NCI-H446 treated with DMSO at 0.1 percent for 48 hours (cell line): ENCODE measurements at places on chromosomes 7 and 10.
A peak's percentile ranks its signal among the peaks of the same experiment; 100 is the strongest.

GRCh38 chr10:102375250-102375649, 20.3 kb upstream of the NFKB2 start:
- DNase-seq = no peak

DNA sequence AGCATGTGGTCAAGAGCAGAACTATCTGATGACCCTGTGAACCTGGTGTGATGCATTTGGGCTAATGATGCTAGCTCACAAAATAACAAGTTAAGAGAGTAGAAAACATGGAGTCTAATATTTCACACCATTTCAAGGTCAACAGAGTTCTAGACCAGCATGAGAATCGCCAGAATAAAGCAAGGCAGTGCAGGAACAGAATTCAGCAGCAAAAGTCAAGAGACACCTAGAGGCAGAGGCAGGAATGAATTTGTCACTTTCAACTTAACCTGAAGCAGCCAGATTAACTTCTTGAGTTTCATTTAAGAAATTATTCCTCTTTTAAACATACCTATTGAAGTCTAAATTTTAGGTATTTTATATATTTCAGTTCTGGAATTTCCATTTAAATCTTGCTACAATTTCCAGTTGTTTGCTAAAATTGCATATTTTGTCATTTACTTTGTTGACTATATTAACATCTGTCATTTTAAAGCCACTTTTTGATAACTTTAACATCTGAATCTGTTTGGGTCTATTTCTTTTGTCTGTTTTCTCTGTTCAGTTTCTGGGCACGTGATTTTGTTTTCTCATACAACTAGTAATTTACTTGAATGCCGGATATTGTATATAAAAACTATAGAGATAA, 44.2 kb upstream of the PRSS58 start:
- no peak for DNase-seq

- no peak for DNase-seq
Observed at GRCh38 chr10:122186816-122187810, 84.0 kb upstream of the BTBD16 start.

DNA sequence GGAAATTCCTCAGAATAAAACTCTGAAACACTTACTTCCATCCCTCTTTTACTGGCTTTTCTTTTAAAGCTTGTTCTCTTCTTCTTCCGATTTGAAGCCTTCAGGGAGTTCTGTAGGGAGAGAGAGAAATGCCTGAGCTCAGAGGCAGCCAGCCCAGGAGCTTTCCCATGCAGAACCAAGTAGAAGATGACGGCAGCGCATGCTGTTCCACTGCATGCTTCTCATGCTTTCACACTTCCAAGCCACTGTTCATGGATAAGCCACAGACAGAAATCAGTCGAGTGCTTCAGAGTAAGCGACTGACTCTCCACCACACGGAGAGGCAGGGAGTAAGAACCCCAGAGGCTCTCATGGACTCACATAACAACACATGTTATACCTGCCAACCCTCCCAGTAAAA, 237.3 kb downstream of the DGKI start:
- no peak for DNase-seq

DNA sequence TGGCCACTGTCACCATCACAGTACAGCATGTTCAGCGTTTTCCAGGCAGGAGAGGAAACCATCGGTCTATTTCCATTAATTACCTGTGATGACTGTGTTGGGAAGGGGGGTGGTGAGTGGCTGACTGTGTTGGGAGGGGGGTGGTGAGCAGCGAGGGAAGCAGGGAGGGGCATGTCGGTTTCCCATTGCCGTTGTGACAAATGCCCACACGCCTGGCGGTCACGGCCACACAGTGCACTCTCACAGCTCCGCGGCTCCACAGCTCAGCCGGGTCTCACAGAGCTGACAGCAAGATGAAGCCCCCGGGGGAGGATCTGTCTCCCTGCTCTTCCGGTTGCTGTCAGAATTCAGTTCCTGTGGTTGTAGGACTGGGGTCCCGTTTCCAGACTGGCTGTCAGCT, 39.0 kb downstream of the AP5Z1 start:
- DNase-seq = no peak

GRCh38 chr10:62894156-62894555, 78.0 kb upstream of the EGR2 start:
- no peak for DNase-seq

GRCh38 chr7:137909042-137909441, 62.3 kb upstream of the DGKI start:
- DNase-seq = no peak

GRCh38 chr10:1119027-1119426, 62.8 kb downstream of the WDR37 start:
- DNase-seq = no peak

DNA sequence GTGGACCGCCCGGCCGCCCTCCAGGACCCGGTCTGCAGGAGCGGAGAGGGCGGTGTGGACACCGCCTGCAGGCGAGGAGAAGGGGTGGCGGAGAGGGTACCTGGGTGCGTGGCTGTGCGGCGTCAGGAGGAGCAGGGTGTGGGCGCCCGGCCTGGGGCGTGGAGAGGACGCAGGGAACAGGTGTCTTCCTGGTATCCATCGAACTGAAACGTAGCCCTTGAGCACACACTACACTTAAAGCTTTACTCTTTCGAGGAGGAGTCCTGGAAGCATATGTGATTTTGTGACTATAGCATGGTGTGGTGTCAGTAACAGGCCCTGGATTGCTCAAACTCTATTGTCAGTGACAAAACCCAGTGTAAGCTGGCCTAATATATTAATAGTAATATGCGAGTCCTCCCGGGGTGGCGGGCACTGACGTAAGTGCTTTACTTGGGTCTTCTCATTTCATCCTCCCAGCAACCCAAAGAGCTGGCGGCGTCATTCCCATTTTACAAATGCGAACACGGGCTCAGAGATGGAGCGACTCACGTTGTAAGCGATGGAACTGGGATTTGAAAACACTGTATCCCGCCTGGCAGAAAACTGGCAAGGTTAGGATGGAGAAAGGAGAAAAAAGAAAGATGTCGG, 508 bp upstream of the TECPR1 start:
- DNase-seq = no peak

- no peak for DNase-seq
Observed at GRCh38 chr7:33781796-33782195, 123.5 kb upstream of the BMPER start.

- DNase-seq = no peak
Observed at GRCh38 chr10:111117528-111118277, 40.9 kb downstream of the ADRA2A start.

- no peak for DNase-seq
Observed at GRCh38 chr7:1410992-1411391, 48.3 kb downstream of the MICALL2 start.

DNA sequence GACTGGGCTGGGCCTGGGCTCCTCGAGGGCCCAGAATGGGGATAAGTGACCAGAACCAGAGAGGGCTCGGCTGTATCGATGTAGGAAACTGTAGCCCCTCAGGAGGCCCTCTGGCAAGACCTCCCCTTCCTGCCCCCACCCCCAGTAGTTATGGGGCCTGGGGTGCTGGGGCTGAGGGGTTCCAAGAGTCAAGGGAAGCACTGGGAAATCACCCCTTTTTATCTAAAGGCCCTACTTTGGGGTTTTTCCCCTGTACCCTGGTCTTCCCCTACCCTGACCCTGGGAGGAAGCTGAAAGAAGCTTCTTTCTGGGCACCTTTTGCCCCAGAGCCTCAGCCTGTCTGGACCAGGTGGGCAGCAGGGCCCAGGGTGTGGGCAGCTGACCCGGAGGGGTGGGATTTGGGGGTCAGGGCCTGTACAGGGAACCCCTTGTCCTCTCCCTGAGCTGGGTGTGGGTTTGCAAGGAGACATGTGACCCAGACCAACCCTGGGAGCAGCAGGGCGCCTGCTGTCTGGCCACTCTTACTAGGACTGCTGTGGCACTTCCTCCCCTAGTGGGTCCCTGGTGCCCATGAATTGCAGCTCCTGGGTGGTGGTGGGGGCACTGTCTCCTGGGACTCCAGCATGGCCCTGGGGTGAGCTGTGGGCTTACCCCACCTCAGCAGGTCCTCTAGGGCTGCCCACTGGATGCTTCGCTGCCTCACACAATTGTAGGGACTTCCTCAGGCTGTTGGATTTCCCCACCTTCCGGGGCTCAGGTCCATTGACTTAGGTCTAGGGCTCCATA, 1.5 kb downstream of the IRF5 start:
- no peak for DNase-seq

- DNase-seq = peak; percentile 53
Observed at GRCh38 chr7:100509231-100509630, 25.5 kb downstream of the NYAP1 start.

DNA sequence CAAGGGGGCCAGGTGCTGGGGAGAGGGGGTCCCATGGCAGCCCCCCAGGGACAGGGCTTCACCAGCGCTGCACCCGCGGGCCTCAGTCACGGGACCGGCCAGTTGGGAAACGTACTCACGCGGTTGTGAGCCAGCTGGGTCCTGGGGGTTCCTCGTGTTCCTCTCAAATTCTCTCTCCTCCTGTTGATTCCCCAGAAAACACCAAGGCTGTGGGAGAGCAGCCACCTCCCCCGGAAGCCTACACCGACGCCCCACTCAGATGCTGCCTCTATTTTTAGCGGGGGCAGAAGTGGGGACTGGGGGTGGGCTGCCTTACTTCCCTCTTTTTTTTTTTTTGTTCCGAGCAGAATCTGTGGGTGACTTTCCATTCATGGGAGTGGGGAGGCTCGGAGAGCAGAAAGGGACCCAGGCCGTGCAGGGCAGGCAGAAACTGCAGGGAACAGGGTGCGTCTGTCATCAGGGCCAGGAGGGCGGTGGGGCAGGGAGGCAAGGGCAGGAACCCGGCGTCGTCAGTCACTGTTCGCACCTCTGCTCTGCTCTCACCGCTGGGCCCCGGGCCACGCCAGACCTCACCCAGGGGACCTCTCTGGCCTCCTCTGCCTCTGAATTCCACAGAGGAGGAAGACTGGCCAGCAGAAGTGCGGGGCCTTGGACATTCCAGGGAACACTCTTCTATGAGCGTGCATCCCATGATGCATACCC, 63.1 kb downstream of the CARD11 start:
- no peak for DNase-seq

- no peak for DNase-seq
Observed at GRCh38 chr10:51269821-51270220, 195.5 kb downstream of the PRKG1 start.

DNA sequence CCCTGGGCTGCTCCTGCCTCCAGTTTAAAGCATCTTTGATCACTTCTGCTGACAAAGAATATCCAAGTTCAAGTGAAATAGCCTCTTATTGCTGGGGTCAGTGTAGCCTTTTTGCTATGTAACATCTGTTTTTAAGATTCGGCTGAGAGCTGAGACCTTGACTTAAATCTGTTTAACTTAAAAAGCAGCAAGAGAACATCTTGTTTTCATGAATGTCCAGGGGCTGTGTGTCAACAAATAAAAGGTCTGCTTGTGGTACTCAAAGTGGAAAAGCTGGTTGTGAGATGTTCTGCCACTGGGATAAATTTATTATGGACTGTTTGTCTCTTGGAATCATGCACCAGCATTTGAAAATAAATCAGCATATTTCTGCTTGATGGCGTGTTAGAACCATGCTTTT, 73.2 kb downstream of the CALD1 start:
- no peak for DNase-seq

DNA sequence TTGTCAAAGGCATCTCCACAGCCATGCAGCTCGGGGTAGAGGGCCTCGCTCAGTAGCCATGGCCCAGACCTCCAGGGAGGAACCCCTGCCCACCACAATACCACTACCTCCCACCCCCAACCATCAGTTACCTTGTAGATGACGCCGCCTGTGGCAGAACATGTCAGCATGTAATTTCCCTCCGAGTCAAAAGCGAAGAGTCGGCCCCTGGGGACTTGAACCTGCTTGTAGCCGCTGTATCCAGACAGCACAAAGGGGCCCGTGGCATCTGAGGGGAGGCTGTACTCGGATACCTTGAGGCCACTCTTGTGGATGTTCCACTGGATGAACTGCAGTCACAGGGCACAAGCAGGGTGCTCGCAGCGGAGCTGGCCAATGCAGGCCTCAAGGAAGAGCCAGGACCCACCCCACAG, 16.3 kb upstream of the CYREN start:
- no peak for DNase-seq

- DNase-seq = no peak
Observed at GRCh38 chr10:127133672-127134500, 62.5 kb downstream of the INSYN2A start.

GRCh38 chr7:74355091-74355490, 65.9 kb downstream of the CLIP2 start:
- DNase-seq = peak; percentile 9

- DNase-seq = no peak
Observed at GRCh38 chr10:113617086-113617485, 46.8 kb downstream of the NRAP start.

DNA sequence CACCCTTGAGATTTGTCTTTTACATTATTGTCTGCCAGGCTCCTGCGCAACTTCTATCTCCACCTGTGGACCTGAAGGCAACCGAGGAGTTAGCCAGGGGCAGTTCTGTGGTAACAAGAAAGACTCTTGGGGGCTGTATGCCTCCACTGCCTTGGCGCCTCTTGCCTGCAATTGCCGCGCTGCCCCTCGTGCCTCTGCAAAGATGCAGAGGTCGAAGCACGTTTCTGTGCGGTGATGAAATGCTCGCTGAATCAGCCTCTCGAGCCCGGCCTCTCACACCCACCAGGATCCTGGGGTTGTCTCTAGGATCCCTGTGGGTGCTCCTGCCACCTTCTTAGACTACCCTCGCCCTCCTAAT, 486 bp upstream of the LHFPL3 start:
- DNase-seq = no peak

DNA sequence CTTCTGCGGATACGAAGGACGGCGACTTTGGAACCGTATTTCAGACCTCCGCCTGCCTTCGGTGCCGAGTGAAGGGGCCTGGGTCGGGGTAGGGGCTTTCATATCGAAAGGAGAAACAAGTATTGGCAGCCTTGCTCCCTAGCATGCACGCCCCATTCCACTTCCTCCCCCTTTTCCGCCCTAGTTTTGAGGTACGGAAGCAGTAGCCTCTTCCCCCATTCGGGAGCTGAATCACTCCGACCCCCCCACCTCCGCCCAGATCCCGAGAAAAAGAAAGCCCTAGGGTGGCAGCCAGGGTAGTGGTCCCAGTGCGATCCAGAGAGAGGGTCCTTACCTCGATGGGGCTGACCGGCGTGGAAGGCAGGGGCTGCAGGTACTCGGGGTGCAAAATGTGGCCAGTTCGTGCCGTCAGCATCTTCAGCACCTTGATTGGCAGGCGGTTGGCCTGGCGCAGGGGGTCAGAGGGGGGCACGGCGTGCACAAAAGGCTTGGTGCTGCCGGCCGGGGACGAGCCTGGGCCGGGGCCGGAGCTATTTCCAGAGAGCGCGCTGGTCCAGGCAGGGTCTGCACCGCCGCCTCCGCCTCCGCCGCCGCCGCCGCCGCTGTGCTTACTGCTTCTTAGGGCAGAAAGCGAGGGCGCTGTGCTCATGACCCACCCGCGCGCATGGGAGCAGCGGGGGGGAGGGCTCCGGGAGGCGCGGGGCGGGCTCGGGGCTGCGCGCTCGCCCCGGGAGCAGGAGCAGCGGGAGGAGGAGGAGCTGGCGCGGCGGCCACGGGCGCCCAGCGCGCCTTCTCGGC, 594 bp downstream of the ZNF503 start:
- DNase-seq = no peak

DNA sequence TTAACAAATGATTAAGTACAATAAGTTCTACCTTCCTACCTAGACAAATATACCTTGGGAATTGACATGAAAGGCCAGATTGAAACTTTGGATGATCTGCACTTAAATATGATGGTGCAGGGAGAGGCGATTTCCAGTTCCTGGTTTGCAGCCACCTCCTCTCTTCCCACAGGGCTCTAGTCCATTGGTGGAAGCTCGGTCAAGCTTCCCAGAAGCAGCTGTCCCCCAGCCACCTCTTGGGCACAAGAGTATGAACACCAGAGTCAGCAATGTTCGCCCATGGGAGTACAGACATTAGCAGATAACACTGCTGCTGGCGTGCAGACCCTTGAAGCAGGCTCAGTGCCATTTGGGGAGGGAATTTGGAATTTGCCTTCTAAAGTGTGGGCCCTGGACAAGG, 1.5 kb upstream of the CPVL start:
- no peak for DNase-seq

- no peak for DNase-seq
Observed at GRCh38 chr10:4061441-4061951, 276.5 kb upstream of the KLF6 start.
